ENCODE measurements at places on chromosomes 11 and 22.

- no peak for ATAC-seq
These were observed 521 bp upstream of the PTS start for GRCh38 chr11:112225753-112226061.

GRCh38 chr11:124082371-124082770 is 32.9 kb upstream of the VWA5A start:
- no peak for ATAC-seq

GRCh38 chr11:111355956-111356659 is 23.0 kb downstream of the POU2AF1 start:
- ATAC-seq, result no peak

GRCh38 chr11:80521592-80521991 is 1080.8 kb upstream of the TENM4 start:
- ATAC-seq, result no peak

DNA sequence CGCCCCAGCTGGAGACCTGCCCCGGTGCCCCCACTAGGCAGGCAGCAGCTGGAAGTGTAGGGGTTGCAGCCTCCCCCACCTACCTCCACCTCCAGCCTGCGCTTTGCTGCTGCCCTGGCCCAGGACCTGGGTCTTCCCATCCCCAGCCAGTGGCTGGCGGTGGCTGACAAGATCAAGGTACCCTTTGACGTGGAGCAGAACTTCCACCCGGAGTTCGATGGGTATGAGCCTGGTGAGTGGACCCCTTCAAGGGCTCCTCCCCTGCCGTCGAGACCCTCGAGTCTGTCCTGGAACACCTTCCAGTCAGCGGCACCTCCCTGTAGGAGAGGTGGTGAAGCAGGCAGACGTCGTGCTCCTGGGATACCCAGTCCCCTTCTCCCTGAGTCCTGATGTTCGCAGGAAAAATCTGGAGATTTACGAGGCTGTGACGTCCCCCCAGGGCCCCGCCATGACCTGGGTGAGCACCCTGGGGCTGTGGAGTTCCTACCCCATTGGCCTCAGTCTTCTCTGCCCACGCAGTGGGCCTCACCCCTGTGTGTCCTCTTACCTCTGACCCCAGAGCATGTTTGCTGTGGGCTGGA is 4.4 kb downstream of the PGGHG start:
- ATAC-seq, result no peak

DNA sequence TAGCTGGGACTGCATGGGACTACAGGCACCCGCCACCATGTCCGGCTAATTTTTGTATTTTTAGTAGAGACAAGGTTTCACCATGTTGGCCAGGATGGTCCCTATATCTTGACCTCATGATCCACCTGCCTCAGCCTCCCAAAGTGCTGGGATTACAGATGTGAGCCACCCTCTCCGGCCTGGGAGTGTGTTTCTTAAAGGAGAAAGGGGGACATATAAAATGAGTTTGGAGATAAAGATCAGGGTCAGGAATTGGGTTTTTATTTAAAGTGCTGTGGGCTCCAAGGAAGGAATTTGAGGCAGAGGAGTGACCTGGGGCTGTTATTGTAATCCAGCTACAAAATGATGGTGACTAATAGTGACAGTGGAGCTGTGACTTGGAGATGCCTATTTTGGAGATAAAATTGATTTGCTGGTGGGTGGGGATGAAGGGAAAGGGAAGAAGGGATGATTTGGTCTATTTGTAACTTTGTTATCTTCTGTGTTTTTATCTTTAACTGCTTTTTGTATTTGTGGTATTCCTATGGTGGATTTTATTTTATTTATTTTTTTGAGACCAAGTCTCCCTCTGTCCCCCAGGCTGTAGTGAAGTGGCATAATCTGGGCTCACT is 5.0 kb downstream of the CRKL start:
- no peak for ATAC-seq

GRCh38 chr22:46416891-46417580 is 81.5 kb downstream of the TRMU start:
- no peak for ATAC-seq

- ATAC-seq, result no peak
These were observed 3.5 kb upstream of the YPEL4 start for GRCh38 chr11:57653163-57653562.

- ATAC-seq, result no peak
These were observed 117.7 kb downstream of the ABTB2 start for GRCh38 chr11:34240150-34240494.

GRCh38 chr22:48397531-48398180 is 1430.0 kb downstream of the BRD1 start:
- no peak for ATAC-seq

- no peak for ATAC-seq
These were observed 1.9 kb upstream of the ARHGEF12 start for GRCh38 chr11:120334332-120334731.

GRCh38 chr22:27473533-27473932 is 328.0 kb downstream of the MN1 start:
- ATAC-seq, result no peak

- no peak for ATAC-seq
These were observed 75.0 kb downstream of the C11orf65 start for GRCh38 chr11:108392353-108392752.

- no peak for ATAC-seq
These were observed 277.6 kb upstream of the SYN3 start for GRCh38 chr22:33335611-33336279.

- ATAC-seq, result no peak
These were observed 78.7 kb downstream of the ZNRF3 start for GRCh38 chr22:28962042-28962554.

- no peak for ATAC-seq
These were observed 4.4 kb downstream of the RPS19BP1 start for GRCh38 chr22:39528080-39528661.

DNA sequence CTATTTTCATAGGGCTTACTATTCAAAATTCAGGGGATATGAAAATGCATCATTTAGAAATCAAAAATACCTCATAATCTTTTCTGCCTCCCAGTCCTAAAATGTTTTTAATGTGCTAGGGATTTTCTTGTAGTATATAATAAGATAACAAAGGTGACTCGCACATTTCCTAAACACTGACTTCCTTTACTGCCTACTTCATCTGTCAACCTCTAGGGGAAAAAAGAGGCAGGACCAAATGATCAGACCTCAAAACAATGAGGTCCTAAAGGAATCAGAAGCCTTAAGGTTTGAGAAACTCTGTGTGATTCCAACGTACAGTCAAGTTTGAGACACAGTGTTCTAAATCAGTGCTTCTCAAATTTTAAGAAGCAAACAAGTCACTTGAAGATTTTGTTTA is 56.1 kb upstream of the POU2AF2 start:
- no peak for ATAC-seq

DNA sequence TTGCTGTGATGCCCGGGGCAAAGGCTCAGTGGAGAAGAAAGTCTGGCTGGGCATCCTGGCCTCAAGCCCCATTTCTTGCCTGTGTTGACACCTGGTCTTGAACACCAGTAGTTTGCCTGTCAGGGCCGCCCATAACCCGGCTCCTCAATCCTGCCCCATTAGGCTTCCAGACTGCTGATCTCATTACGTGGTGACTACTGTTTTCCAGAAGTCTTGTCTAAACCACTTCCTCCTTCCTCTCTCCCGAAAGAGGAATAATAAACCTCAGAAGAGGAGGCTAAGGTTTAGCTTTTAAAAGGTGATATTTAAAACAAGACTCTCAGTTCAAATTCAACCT is 97.7 kb downstream of the CD44 start:
- ATAC-seq, result no peak

- ATAC-seq, result peak; percentile 14
These were observed 617 bp upstream of the ARHGAP20 start for GRCh38 chr11:110712659-110713448.

- ATAC-seq, result no peak
These were observed 714 bp downstream of the TRIM29 start for GRCh38 chr11:120137187-120137610.

- no peak for ATAC-seq
These were observed 267.0 kb upstream of the NCAM1 start for GRCh38 chr11:112694245-112694644.

GRCh38 chr11:58916637-58917036 is 22.7 kb upstream of the GLYATL1 start:
- ATAC-seq, result no peak

- ATAC-seq, result no peak
These were observed 10.5 kb upstream of the MMP3 start for GRCh38 chr11:102853956-102854355.

GRCh38 chr11:77617892-77618291 is 19.7 kb downstream of the CLNS1A start:
- ATAC-seq, result no peak

DNA sequence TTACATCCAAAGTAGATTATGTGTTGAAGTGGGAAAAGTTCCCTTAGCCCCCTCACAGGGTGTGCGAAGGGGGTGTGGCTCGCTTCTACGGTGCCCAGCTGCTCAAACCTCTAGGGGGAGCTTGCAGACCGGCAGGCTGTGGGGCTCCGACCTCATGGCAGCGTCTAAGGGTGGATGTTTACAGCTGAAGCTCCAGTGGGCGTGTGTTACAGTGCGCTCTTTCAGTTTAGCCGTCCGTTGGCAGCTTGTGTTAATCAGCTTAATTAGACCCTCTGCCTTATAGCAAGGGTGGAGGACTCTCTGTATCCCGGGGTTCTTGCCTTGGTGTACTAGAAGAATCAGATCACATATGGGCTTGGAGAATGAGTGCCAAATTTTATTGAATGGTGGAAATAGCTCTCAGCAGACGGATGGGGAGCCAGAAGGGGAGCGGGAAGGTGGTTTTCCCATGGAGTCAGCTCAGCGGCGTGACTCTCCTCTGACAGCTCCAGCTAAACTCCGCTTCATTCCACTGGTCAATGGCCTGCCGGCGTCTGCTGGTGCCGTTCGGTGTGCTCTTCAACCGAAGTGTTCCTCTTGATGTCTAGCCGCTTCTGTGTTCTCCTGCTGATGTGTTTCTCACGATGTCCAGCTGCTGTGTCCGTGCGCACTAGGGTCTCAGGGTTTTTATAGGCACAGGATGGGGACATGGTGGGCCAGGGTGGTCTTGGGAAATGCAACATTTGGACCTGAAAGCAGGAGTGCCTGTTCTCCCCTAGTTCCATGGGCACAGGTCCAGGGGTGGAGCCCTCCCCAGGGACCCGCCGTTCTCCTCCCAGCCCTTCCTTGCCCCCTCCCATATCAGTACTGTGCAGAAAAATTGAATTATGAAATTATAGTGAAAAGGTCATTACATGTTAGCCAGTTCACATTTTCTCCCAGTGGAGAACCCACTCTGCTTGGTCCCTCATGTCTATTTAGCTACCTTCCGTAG is 28.6 kb upstream of the OR10G7 start:
- ATAC-seq, result peak; percentile 71

Measured in motor neuron (in vitro differentiated cells).